Stimulated activated CD4-positive, alpha-beta T cell treated with anti-CD3 and anti-CD28 coated beads, Interleukin-4, amount 100 ng/mL, for 24 hours (primary cell): ENCODE measurements at places on chromosomes 2 and 18.
A peak's percentile ranks its signal among the peaks of the same experiment; 100 is the strongest.

DNA sequence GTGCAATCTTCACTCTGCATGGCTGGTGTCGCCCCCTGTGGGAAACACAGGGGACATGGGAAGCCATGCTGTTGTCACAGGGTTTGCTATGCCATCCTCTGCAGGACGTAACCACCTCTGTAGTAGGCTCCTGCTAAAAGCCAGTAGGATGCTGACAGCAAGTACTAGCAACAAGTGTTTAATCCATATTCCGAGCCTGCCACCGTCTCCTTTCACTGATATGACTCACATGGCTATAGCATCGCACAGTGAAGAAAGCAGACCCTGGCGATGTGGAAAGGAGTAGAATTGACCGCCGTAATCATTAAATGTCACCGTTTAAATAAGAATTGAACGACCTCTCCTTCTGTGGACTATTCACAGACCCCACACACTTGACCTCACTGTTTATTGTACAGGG, 57.8 kb downstream of the CD8B2 start:
- DNase-seq = no peak

DNA sequence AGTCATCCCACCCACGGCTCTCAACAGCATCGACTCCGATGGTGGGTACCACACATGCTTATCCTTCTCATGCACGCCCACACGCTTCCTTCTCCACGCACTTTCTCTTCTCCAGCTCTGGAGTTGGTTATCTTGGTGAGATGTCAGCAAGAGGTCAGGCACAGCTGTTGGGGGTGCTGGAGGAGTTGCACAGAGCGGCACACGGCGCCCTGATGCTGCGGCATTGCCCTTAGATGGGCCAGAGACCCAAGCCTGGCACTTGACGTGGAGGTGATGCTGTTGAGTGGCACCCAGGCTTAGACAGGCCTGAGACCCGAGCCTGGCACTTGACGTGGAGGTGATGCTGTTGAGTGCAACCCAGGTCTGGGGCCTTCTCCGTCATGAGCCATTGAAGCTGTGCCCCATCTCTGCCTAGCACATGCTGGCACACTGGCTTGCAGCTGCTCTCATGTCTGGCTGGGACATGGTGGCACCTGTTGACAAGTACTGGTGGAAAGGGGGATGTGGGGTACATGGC, 83.2 kb downstream of the DGKD start:
- DNase-seq = no peak

- no peak for DNase-seq
These were observed 777 bp downstream of the MOCOS start for GRCh38 chr18:36187826-36188721.

- no peak for DNase-seq
These were observed 168.9 kb downstream of the UPP2 start for GRCh38 chr2:158270536-158270935.

DNA sequence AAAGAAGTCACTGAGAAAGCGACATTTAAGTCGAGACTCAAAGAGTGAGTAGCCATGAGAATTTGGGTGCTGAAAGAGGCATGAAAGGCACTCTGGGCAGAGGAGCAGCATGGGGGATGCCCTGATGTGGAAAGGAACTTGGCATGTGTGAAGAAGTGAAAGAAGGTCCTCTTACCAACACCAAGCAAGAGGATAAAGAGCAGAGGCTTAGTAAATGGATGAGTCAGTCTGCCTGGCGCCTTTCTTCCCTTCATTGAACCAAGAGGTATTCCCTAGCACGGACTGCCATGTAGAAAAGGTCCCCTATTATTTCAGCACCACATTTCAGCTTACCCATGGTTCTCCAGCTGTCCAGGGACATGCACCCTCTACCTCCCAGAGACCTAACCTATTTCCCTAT, 221.1 kb upstream of the NRP2 start:
- DNase-seq = no peak

- DNase-seq = no peak
These were observed 37.5 kb downstream of the NABP1 start for GRCh38 chr2:191715471-191715870.

GRCh38 chr2:21939967-21940366, 816.2 kb downstream of the TDRD15 start:
- DNase-seq = no peak

GRCh38 chr18:55370936-55371335, 217.1 kb downstream of the TCF4 start:
- DNase-seq = no peak

DNA sequence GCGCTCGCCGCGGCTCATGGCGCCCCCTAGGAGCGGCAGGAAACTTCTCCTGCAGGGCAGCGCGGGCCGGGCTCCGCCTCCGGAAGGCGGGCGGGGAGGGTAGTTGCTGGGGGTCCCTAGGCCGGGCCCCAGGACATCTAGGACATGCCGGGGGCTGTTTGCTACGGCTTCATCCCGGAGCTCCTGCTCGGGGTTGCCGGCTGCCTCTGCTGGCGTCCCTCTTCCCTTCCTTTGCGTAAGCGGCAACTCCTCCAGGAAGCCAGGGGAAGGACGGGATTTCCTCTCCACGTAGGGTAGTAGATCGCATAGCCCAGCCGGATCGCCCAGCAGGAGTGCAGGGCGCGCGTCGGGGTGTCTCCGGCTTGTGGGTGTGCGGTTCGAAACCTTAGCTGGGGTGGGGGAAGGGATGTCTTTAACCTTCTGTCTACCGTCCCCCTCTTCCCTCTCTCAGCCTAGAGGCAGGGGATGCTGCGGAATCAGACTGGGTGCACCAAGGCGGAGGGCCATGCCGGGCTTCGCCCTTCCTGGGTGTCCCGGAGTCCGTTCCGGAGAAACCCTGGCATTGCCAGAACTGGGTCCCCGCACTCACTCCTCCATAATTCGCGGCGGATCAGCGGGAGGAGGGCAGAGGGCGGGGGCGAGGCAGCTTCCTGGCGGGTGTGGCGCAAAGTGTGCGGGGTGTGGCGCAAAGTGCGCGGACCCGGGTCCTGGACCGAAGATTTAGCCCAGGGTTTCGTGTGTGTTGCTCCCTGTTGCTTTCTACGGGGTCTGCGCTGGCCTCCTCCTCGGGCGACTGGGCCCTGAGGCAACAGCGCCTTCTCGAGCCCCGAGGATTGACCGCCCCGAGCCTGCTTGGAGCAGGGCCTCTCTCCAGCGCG, 12.2 kb upstream of the SKOR2 start:
- DNase-seq = no peak

DNA sequence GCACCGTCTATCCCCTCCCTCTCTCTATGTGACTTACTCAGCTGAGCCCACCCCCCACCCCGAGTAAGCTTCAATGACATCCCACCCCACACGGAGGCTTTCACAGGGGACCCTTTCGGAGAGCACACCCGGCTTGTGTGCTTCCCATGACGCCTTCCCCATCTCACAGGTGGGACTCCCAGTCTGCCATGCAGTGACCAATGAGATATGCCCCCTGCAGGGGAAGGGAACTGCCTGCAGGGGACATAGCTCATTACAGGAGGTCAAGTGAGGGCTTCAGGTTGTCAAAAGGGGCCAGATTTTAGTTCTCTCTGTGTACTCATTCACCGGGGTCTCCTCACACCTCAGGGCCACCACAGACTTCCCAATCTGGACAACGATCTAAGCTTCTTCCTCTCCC, 112.6 kb downstream of the GAREM1 start:
- no peak for DNase-seq

DNA sequence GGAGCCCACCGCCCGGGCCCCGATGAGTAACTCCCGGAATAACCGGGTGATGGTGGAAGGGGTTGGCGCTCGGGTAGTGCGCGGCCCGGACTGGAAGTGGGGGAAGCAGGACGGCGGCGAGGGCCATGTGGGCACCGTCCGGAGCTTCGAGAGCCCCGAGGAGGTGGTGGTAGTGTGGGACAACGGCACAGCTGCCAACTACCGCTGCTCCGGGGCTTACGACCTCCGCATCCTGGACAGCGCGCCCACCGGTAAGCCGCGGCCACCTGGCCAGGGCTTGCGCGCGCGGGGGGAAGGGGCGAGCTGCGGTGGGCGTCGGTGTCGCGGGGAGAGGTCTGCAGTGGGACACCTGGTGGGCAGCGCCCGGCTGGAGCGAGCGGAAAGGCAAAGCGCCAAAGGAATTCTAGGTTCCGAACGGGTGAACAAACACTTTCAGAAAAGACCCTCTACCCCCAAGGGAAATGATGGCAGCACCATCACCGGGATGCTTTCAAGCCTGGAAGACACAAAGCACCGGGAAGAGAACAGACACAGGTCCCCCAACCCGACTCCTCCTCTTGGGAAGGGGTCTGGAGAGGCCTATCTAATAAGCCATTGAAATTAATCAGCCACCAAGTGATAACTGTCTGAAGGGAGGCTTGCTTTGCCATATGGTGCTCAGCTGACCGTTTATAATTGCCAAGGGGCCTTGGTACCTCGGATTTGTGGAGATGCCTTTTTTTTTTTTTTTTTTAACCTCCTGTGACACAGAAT, 1.1 kb downstream of the MIB1 start:
- DNase-seq = peak; percentile 29

DNA sequence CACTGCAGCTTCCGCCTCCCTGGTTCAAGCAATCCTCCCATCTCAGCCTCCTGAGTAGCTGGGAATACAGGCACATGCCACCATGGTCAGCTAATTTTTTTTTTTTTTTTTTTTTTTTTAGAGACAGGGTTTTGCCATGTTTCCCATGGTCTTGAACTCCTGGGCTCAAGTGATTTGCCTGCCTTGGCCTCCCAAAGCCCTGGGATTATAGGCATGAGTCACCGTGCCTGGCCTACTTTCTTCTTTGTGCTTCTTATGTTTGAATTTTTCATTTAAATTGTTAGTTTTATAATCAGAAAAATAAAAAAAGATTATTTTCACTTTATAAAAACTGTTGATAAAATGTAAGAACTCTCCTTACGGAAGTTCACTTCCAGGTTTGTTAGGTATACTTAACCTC, 101.5 kb upstream of the LPIN2 start:
- DNase-seq = no peak

- no peak for DNase-seq
These were observed 200.3 kb downstream of the PDE11A start for GRCh38 chr2:177872286-177872685.

- no peak for DNase-seq
These were observed 174.8 kb upstream of the EPAS1 start for GRCh38 chr2:46122318-46122976.

GRCh38 chr18:26491194-26491816, 57.0 kb downstream of the KCTD1 start:
- DNase-seq = no peak

GRCh38 chr18:59737776-59738300, 40.6 kb upstream of the CCBE1 start:
- no peak for DNase-seq

- DNase-seq = peak; percentile 29
These were observed 34.4 kb upstream of the TRAPPC8 start for GRCh38 chr18:31977270-31977872.

- no peak for DNase-seq
These were observed 1.7 kb upstream of the AQP12A start for GRCh38 chr2:240689975-240690374.

DNA sequence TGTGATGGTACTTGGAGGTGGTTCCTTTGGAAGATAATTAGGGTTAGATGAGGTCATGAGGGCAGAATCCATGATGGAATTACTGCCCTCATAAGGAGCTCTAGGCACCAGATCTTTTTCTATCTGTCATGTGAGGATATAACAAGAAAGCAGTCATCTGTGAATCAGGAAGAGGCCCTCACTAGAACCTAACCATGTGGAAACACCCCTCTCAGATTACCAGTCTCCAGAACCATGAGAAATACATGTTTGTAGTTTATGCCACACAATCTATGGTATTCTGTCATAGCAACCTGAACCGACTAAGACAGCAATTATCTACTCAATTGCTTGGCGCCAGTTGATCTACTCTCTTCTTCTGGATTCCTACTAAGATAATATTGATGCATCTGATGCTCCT, 2.4 kb upstream of the SERPINB10 start:
- no peak for DNase-seq

DNA sequence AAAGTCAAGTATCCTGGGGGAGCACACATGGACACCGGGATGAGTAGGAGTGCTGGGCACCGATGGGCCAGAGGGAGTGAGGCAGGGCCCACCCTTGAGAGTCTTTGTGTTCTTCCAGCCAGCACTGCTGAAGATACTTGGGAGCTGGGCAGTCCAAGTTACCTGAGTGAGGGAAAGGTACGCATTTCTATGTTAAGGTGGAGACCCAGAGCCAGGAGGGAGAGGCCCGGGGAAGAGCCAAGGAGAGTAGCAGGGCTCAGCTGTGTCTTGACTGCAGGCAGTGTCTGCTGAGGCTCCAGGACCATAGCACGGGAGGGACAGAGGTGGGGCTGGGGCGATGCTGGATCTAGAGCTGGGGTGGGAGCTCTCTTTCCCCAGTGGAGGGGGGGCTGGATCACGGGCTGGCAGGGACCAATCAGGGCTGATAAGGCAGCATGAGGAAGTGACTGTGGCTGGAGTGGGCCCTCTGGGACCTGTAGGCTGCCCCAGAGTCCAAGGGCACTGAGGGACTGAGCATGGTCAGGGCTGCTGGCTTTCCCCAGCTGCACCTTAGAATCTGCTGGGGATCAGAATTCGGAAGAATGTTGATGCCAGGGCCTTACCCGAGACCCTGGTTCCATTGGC, 289.2 kb downstream of the PHLPP1 start:
- no peak for DNase-seq

DNA sequence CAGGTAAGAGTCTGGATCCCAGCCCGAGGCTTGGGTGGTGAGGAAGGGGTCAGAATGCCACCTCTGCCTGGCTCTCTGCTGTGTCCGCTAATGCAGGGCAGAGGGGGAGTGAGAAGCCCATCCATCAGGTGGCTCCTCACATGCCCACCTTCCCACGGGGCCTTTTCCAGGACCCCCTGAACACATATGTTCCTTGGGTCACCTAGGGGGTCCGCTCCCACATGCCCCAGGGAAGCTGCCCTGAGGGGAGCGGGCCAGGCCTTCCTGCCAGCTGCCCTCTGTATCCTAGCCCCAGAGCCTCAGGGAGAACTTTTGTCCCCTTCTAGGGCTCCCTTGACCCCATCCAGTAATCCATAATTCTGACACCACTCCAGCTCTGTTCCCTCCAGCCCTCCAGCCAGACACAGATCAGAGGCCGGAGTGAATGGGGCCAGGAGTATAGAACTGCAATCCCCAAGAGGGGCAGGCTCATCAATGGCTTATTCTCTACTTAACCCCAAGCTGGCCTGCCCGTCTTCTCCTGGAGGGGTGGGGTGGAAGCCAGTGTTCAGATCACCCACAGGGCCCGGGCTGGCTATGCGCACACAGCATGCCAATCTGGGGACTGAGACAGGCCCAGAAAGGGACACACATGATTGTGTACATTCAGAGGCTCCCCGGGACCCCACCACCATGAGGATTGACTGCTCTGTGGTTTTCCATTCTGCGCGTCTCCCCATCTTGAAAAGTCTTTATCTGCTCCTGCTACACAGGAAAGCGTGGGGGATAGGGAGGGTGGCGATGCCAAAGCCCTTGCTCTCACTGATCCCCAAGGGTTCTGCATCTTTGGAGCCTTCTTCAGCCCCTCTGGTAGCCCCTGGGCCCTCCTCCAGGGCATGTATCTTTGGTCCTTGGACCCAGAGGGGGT, 1.1 kb downstream of the EMILIN1 start:
- DNase-seq = no peak

DNA sequence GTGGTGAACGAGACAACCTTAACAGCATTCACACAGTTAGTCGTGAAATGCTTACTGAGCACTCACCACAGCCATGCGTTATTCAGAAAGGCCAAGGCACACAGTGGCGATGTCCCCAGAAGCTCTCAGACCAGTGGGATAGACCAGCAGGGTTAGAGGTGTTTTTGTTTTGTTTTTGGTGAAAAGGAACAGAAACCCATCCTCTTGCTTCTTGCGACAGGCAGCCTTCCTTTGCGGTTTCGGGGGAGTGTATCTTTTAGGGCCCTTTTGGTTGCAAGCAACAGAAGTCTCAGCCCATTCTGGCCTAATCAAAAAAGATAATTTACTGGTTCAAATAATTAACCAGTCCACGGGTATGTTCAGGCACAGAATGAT, 4.7 kb downstream of the GNLY start:
- no peak for DNase-seq
